Transverse colon (tissue), 4 donors: ENCODE measurements at places on chromosomes 2 and 18. TPM values are rescaled to one million over a fixed set of nuclear protein-coding genes. Genes with fewer than 3 reads are reported as not detected.
A peak's percentile ranks its signal among the peaks of the same experiment; 100 is the strongest.

DNA sequence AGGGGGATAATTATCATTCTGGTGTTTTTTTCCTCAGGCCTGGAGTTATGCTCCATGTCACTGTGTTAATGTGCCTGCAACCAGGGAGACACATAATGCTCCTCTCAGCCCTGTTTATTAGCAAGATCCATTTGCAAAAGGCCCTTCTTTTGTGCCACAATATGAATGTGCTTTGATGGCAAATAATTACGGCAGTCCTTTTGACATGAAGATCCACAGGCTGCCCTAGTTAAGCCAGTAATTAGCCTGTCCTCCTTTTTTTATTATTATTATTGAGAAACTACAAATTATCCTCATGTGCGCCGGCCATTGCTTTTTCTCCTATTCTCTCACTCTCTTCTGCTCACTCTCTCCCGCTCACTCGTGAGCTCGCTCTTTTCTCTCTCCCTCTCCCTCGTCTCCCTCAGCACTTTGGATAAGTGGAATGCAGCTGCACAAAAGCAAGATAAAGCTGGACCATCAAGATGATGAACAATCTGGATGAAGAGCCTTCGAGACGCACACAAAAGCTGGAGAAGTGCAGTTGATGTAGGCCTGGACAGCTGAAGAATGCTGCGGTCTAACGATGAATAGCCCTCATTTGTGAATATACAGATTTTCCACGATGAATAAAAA, 762.3 kb downstream of the BCL11A start:
- no peak for DNase-seq

DNA sequence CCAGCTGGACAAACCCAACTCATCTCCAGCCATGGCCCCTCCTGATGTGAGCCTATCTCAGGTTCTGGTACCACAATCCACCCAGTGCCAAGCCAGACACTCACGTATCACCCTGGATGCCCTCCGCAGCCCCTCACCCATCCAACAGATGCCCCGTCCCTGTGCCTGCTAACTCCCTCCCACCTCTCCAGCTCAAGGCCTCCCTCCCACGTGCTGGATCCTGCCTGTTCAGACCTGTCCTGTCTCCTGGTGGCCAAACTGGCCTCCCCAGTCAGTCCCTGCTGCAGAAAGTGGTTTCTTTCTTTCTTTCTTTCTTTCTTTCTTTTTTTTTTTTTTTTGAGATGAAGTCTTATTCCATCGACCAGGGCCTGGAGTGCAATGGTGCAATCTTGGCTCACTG, 86.2 kb downstream of the RRM2 start:
- DNase-seq: no peak

GRCh38 chr18:22347606-22348511, 69.9 kb downstream of the CTAGE1 start:
- DNase-seq: peak; percentile 42

The GPR35 gene
- total RNA-seq: 91.1 TPM

The SERPINB7 gene
- not detected for total RNA-seq

DNA sequence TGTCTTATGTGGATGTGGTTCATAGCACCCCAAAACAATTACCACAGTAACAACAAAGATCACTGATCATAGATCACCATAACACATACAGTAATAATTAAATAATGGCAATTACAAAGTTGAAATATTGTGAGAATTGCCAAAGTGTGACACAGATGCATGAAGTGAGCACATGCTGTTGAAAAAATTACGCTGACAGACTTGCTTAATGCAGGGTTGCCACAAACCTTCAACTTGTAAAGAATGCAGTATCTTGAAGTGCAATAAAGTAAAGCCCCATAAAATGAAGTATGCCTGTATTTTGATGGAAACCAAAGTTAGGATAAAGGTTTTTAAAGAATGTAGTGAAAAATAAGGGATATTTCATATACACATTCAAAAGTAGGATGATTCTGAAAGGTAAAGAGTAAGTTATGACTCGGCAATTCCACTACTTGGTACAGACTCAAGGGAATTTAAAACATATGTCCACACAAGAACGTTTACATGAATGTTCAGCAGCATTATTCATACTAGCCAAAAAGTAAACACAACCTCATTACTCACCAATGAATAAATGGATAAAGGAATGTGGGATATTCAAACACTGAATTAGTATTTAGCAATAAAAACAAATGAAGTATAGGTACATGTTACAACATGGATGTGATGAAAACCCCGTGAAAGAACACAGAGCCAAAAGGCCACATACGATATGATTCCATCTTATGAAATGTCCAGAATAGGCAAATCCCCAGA, 61.6 kb downstream of the SCN9A start:
- DNase-seq: no peak

- DNase-seq: no peak
These were observed 26.6 kb downstream of the METTL8 start for GRCh38 chr2:171407030-171407675.

The TMEM198 gene
- 1.1 TPM for total RNA-seq

The ENOSF1 gene
- total RNA-seq: 71.6 TPM

The FBXO15 gene
- not detected for total RNA-seq

The STON1 gene
- 21.4 TPM for total RNA-seq

The C2orf15 gene
- total RNA-seq: 0.82 TPM

GRCh38 chr2:74419345-74419744, 2.1 kb downstream of the C2orf81 start:
- no peak for DNase-seq

GRCh38 chr2:233442028-233442310, 87.7 kb downstream of the DGKD start:
- no peak for DNase-seq

GRCh38 chr2:205713086-205713485, 30.8 kb downstream of the NRP2 start:
- no peak for DNase-seq

- no peak for DNase-seq
These were observed 38.9 kb upstream of the SERPINE2 start for GRCh38 chr2:224077773-224078507.

The SH2D6 gene
- total RNA-seq: not detected

DNA sequence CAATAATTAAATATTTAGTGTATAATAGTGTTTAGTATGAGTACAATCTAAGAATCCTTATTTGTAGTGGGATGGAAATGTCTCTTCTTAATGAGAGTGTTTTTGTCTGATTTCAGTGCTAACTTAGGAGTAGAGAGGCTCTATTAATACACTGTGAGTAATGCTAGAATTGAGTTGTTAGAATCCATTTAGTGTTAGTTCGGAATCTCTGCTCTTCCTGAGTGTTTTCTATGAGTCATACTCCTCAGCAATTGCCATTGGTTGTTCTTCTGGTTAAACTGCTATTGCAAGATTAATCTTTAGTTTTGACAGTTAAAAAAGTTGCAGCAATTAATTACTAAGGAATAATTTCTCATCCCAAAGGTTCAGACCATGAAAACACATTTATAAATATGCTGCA, 828.6 kb upstream of the POU3F3 start:
- DNase-seq: no peak

DNA sequence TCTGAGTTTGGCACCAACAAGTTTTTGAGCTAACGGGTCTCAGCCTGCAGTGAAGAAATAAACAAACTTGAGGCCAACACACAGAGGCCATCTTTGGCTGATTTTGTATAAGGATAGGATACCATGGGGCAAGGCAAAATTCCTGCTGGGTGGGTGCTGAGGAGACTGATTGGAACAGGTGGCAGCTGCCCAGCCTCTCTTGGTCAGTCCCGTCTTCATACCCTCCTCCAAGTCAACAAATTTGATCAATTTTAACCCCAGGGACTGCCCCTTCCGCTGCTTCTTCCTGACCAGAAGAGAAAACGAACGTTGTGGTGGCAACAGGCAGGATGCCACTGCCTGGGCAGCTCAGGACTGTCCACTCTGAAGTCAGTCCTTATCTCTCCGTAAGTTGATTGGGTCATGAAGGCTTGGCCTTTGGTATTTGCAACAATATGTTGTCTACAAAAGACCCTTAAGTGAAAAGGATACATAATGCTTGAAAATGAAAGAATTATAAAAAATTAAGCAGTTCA, 139.3 kb downstream of the SPP2 start:
- no peak for DNase-seq

GRCh38 chr2:27184115-27184514, 27.7 kb upstream of the ATRAID start:
- DNase-seq: no peak

The GNLY gene
- total RNA-seq: 5.2 TPM

The PRSS56 gene
- not detected for total RNA-seq

The CTDP1 gene
- total RNA-seq: 66.6 TPM

The IHH gene
- total RNA-seq: 67.4 TPM

The GRHL1 gene
- 0.55 TPM for total RNA-seq

GRCh38 chr18:8960740-8961657, 141.5 kb upstream of the NDUFV2 start:
- no peak for DNase-seq

The TUBA3E gene
- total RNA-seq: not detected

DNA sequence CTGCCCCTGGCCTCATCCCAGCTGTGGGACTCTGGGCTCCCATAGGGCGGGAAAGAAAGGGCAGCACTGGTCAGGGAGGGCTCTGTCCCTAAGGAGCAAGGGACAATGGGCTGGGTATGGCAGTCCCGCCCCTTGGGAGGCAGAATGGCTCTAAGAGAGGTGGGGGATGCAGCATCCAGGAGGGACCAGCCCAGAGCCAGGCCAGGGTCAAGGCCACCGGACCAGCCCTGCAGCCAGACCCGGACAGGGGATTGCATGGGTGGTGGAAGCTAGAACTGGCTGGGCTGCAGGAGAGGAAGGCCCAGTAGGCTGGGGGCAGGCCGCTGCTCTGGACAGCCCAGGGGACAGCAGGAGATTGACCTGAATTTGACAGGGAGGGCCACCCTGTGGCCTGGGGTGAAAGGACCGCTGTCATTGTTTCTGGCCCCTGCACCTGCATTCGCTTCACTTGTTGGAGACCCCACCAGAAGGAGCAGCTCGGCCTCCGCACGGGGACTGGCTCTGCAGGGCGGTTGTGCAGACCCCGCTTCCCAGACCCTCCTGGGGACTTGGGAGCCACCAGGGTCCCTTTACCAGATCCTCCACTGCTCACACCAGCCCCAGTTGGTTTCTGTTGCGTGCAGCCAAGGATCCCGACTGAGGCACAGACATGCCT, 14.6 kb downstream of the RAMP1 start:
- DNase-seq: no peak

DNA sequence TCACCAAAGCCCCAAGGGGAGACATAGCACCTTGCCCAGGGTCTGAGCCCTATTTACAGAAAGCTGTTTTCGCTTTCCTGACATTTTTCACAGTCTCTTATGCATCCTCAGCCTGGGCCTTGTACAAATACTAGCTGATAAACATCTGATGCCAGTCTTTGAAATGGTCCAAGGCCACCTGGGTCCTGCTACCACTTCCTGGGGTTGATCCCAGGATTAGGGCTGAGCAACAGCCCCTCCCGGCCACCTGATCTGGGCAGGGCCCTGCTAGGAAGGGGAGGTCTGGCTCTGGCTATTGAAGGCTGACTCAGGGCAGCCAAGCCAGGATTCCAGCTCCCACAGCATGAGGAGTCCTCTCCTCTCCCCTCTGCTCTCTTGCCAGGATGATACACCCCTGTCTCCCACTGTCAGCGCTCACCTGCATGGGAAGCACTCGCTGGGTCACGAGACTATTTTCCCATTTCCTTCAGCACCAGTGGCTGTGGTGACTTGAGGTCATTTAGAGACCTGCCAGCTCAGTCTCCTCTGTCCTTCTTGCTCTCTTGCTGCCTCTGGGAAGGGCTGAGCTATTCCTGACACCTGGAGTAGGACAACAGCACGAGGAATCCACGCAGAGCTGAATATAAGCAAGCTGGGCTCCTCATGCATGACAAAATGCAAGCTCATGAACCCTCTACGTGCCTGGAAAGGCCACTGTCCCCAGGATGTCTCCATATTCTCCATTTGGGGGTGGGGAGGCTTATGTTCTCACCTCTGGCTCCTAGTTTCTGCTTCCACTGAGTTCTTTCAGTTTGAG, 53.0 kb upstream of the LGALSL start:
- DNase-seq: peak; percentile 43

The ATOH8 gene
- total RNA-seq: 7.4 TPM

DNA sequence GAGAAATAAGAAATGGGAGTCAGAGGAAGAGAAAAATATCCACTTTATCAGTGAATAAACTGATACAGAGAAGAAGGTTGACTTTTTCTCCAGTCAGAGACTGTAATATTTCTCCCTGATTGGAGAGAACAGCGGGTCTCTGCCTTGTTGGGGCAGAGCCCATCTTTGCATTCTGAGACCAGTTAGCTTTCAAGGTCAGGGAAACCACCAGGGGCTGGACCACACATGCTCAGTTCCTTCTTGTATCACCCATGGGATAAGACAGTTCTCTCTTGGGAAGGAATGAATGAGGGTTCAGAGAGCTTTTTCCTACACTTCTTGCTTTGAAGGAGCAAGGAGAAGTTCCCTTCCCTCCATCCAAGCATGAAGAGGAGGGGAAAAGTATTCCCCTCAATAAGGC, 12.2 kb downstream of the GPATCH11 start:
- DNase-seq: no peak

DNA sequence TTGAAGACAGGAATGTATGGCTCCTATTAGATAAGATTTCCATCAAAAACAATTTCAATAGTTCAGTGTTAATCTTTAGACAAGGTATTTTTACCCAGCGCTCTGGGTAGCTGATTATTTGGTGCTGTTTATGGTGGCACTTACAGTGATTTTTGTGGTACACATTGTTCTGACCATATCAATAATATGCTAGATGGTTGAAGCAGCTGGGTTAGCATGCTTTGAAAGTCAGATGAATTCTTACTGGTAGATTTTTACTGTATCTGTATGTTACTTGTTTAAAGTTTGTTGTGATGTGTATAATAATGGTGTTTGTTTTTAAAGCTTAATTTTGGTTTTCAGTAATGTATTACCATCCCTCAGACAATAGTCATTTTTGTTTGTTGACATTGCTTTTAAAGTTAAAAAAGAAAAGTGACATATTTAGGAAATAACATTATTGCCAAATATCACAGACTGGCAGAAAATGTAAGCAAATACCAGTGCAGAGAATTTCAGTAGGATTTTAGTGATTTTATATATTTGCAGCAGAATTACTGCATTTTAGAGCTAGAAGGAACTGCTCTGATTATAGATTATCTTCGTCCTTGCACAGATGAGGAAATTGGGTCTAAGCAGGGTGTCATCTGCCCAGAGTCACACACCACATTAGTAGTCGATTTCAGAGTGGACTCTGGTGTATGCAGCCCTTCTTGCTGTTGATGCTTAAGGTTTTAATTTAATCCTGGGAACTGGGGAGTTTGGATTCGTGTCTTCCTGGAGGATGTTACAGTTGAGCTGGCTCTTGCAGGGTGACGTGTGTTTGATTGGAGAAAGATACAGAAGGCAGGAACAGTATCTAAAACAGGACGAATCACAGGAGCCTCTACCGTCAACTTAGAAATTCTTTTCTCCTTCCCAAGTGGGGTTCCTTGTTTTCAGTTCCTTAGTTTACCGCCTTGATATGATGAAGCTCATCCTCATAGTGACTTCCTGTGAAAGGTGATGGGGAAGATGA, 6.6 kb downstream of the SOCS6 start:
- no peak for DNase-seq

DNA sequence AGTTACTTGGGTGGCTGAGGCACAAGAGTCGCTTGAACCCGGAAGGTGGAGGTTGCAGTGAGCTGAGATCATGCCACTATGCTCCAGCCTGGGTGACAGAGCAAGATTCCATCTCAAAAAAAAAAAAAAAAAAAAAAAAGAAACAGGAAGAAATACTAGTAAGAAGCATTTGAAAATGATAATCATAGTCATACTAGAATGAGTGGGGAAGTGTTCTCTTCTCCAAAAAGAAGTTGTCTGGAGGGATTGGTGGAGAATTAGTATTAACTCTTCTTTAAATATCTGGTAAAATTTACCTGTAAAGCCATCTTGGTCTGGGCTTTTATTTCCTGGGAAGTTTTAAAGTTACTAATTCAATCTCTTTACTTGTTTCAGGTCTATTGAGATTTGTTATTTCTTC, 131.8 kb downstream of the FAM210A start:
- DNase-seq: no peak
